ENCODE measurements at places on chromosomes 6 and 20.

DNA sequence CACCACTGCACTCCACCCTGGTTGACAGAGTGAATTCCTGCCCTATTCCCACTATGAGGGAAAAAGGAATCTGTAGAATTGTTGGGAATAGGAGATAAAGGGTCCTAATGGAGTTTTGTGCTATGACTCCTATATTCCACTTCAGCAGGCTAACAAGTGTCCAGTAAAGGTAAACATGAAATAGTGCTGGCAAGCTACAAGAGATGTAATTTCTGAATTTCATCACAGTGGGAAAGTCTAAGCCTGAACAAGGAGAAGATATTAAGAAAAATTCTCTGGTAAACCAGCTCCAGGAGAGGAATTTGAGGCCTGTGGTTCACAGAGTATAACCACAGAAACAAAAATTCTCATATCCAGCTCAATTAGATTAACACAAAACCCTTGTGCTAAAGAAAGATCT is 10.3 kb upstream of the C6orf58 start:
- DNase-seq, result no peak

- no peak for DNase-seq
Observed at GRCh38 chr20:38117635-38118034, 47.4 kb downstream of the TGM2 start.

- DNase-seq, result no peak
Observed at GRCh38 chr6:81999270-81999669, 246.8 kb upstream of the TENT5A start.

- DNase-seq, result no peak
Observed at GRCh38 chr6:132715204-132715603, 1.3 kb upstream of the VNN1 start.

All from stimulated activated CD8-positive, alpha-beta memory T cell treated with anti-CD3 and anti-CD28 coated beads, Interleukin-7, amount 100 ng/mL, for 24 hours (primary cell).